ENCODE measurements at places on chromosomes 7 and 10. TPM values are rescaled to one million over a fixed set of nuclear protein-coding genes. Genes with fewer than 3 reads are reported as not detected.

Gene FLNC
- 43.4 TPM for total RNA-seq

Gene IL15RA
- total RNA-seq, result 0.18 TPM

Gene EPC1
- total RNA-seq, result 118 TPM

Gene ARHGAP19
- total RNA-seq, result 14.1 TPM

Gene LRRC4
- total RNA-seq, result 21.4 TPM

Gene LDB3
- 0.27 TPM for total RNA-seq

All from cerebellum (tissue), 4 donors.